ENCODE measurements at places on chromosomes 13 and 19.
A peak's percentile ranks its signal among the peaks of the same experiment; 100 is the strongest.

DNA sequence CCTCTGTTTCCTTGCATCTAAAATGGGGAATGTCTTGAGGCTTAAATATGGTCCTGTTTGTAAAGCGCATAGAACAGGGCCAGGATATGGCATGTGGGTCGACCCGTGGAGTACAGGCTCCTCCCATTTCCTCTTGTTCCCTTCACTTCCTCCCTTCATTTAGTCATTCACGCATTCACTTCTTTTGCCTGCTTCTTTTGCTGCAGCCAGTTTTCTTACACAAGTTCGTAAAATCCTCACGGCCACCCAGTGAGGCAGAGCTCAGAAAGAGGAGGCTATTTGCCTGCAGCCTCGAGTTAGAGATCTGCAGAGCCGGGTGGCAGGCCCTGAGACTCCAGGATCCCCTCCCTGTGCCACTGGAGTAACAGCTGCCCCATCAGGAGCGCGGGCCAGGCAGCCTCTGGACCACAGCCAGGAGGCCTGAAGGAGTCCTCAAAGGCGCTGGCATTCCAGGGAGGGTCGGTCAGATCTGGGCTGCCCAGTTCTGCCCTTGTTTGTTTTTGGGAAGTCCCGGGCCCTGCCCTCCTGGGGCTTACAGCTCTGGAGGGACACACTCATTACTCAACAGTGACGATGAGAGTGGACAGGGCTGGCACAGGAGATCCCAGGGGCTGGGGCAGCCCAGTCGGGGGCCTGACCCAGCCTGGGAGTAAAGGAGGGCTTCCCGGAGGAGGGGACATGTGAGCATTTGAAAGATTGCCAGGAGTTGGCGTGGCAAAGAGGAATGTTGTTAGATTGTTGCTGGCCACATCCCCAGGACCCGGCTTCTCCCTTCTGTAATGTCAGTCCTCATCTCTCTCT lies 4.6 kb downstream of the PPP5C start:
- DNase-seq: peak; percentile 60

DNA sequence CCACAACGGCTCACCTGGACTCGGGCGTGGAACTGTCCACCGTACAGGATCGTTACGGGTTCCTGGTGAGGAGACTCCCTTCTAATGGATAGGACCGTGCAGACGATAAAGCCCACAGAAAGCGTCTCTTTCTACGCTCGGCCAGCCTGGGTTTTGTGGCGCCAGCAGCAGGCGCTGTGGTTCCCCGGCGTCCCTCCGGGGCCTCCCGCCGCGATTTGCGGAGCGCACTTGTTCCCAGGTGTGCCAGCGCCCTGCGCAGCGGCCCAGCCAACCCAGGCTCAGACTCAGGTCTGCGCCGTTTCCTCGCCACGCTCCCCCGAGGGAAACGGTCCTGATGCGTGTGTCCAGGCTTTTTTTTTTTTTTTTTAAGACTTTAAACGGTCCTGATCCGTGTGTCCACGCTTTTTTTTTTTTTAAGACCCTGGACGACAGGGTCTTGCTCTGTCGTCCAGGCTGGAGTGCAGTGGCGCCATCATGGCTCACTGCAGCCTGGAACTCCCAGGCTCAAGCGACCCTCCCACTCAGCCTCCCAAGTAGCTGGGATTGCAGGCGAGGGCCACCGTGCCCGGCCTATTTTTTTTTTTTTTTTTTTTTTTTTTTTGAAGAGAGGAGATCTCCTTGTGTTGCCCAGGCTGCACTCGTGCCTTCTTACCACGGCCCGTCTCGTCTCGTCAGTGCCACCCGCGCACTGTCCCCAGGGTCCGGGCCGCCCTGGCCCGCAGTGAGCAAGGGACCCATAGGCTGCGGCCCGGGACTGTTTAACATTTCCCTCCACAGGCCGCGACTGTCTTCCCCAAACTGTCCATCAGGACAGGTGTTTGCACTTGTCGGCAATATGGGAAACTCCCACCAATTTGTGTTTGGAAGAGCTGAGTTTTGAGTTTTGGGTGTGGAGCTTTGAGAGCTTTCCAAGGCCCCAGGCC lies 23.8 kb downstream of the GJA3 start:
- DNase-seq: no peak

DNA sequence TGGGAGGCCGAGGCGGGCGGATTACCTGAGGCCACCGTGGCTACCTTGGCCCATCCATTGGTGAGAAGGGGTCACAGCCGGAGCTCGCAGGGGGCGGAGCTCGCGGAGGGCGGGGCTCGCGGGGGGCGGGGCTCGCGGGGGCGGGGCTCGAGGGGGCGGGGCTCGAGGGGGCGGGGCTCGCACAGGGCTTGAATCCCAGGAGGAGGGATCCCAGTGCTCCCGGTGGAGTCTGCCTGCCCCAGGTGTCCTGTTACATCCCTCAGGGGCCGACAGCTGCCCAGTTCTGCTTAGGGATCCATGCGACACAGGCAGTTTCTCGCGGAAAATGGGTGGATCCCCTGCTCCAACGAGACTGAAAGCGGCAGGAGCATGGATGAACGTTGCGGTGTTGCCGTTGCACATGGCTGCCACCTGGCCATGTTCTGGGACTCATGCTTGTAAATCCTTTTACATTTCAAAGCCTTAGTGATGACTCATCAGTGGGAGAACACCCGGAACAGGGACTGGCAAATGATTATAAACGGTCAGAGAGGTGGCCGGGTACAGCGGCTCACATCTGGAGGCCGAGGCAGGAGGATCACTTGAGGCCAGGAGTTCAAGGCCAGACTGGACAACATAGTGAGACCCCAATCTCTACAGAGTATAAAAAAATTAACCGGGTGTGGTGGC lies 25.1 kb downstream of the TMPRSS9 start:
- DNase-seq: peak; percentile 10

- no peak for DNase-seq
Measured at GRCh38 chr13:78030341-78030896, 111.8 kb upstream of the EDNRB start.

GRCh38 chr13:50389726-50390125 lies 374.5 kb downstream of the KCNRG start:
- DNase-seq: peak; percentile 71

GRCh38 chr13:110361365-110361911 lies 54.4 kb downstream of the COL4A2 start:
- DNase-seq: no peak

DNA sequence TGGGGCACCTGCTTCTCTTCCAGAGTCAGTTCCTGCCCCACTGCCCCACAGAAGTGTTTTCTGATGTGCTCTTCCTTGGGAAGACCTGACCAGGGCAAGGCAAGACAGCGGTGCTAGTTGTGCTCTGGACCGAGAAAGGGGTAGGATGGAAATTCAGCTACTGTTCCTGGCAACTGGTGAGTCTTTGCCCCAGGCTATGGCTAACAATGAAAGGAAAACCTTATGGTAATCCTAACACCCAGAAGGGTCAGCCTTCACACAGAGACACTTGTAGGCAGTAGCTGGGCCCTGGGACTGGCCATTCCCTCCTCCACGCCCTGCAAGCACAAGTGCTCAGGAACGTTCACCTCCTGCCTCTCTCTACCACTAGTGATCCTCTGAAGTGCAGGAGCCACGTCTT lies 9.6 kb upstream of the CYSLTR2 start:
- DNase-seq: no peak

GRCh38 chr13:72823081-72823480 lies 41.1 kb downstream of the PIBF1 start:
- no peak for DNase-seq

GRCh38 chr13:37139356-37139755 lies 33.9 kb upstream of the CSNK1A1L start:
- DNase-seq: no peak

- DNase-seq: no peak
Measured at GRCh38 chr13:99895444-99896368, 75.9 kb downstream of the ZIC5 start.

- DNase-seq: peak; percentile 77
Measured at GRCh38 chr19:28881616-28882015, 331.3 kb downstream of the UQCRFS1 start.

GRCh38 chr13:99227331-99227900 lies 26.8 kb downstream of the UBAC2 start:
- DNase-seq: no peak

DNA sequence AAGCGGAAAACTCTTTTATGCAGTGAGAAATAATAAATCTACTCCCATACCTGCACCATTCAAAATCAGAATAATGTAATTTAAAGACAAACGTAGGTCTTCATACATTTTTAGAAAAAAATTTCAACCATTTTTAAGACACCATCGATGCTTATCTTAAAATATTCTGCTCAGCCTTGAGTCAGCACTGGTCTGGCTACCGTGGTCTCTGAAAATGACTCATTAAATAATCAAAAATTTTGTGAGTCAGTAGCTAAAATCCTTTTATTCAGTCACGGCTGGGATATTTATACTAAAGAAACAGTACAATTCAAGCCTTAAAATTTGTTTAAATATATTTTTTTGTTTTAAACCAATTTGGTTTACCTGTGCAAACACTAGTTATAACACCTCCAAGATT lies 2862.8 kb upstream of the PCDH20 start:
- DNase-seq: no peak

DNA sequence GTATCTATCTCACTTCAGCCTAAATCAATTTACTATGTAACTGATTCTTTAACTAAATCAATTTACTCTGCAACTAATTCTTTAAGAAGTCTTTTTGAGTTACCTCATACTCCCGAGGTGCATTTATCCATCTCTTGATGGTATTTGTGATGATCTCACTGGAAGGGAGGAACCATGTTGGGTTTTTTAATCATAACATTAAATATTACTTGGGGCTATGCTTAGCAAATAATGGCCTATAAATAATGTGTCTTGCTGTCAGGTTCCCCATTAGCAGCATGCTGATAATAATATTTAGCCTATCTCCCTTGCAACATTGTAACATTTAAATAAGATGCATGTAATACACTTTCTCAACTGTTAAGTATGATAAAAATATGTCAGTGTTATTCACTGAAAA lies 411.3 kb downstream of the SLITRK1 start:
- no peak for DNase-seq

GRCh38 chr19:4014541-4015491 lies 7.3 kb downstream of the PIAS4 start:
- DNase-seq: no peak

DNA sequence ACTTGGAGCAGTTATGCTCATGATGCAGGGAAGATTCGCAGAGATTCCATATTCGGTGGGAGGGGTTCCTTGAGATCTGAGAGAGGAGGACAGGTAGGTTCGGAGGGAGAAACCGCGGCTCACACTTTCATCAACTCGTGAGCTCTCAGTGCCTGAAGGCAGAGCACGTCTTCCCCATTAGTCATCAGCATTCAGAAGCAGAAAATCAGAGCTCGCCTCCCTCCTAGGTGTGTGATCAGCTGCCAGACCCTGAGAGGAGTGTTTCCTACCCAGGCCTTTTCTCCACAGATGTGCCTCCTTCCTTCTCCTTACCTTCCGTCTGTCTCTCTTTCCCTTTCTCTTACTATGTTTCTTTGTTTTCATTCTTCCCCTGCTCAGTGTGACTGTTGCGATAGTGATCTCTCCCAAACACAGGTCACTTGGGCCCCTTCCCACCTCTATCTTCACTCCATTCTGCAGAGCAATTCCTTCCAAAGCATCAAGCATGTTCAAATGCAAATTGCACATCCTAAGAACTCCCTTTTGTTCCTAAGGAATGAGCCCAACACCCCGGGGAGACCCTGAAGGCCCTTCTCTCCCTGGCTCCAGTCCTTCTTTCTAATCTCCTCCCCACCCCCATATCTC lies 389.5 kb downstream of the UQCRFS1 start:
- DNase-seq: no peak

DNA sequence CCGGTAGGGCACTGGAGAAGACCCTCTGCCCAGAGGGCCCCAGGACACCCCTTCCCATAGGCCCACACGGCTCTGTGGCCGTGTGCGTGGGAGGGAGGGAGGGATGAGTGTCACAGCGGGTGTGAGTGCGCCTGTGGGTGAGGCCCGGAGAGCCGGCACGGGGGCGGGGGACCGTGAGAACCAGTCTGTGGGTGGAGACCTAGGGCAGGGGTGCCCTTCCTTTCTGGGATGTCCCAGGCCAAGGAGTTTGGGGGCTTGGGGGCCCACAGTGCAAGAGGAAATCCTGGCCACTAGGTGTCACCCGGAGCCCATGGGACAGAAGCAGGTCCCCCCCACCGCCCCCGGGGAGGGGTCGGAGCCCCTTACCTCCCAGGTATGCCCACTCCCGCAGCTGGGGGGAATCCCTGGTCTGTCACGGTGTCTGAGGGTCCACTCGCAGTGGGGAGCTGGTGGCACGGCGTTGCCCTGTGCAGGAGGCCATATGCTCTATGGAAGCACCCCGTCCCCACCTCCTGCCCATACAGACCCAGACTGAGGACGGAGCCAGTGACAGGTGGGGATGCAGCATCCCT lies 16.0 kb upstream of the SLC7A10 start:
- no peak for DNase-seq

DNA sequence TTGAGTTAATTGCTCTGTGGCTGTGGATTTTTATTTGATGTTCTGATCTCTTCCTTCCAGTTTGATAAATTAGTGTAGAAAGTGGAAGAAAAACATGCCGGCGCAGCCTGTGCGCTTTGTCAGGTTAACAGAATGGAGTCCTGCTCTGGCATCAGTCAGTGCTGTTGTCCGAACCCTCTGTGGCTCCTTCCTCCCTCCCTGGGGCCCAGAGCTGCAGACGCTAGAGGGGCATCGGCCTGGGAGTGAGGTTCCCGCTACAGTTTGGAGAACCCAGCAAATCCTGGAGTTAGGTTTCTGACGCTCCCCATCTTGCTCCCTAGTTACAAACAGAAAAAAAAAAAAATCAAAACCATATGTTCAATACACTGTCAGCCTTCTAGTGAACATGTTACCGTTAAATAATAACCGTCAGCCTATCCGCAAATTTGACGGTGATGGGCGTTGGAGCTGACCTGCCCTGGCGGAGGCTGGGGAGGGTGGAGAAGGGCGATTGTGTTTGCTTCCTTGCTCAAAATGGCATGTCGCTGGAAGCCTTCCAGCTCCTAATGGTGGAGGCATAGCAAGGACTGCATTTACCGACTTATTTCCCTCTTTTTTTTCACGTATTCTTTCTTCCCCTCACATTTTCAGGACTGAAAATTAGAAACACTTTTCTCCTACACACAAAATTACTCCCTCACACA lies 13.6 kb downstream of the MBNL2 start:
- DNase-seq: no peak

DNA sequence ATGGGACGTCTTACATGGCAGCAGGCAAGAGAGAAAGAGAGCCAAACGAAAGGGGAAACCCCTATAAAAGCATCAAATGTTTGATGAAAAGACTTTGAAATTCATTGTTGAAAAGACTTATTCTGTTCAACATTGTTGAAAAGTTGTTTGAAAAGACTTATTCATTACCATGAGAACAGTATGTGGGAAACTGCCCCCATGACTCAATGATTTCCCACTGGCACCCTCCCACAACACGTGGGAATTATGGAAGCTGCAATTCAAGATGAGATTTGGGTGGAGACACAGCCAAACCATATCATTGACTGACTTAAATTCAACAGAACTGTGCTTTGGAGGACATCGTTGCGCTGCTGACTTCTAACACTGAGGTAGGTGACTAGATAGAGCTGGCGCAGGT lies 48.0 kb upstream of the RCBTB2 start:
- DNase-seq: no peak

- no peak for DNase-seq
Measured at GRCh38 chr19:2542341-2543069, 66.6 kb downstream of the GADD45B start.

Measured in NCI-H446 treated with DMSO at 0.1 percent for 48 hours (cell line).